Activated T-cell treated with anti-CD3 and anti-CD28 coated beads, Interleukin-2, amount 50 U/mL, for 72 hours (primary cell): ENCODE measurements at places on chromosomes 12 and 14.
A peak's percentile ranks its signal among the peaks of the same experiment; 100 is the strongest.

- no peak for DNase-seq
Measured at GRCh38 chr12:85440271-85440670, 160.3 kb downstream of the ALX1 start.

DNA sequence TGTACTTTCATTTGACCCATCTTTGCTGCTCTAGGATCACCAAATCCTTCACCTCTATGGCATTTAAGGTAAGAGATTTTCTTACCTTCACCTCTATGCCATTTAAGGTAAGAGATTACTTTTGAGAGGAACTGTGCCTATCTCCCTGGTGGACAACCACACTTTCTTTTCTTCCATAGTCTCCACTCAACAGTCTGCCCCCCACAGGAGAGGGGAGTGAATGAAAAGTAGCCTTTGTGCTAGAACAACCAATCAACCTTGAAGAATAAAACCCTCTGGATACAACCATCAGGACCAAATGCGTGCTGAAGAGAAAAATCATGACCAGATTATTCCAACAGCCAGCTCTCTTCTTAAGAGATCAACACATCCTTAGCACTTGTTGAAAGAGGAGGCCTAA lies 258.6 kb upstream of the TMPO start:
- no peak for DNase-seq

- peak; percentile 67 for DNase-seq
Measured at GRCh38 chr14:24329736-24330135, 5.1 kb downstream of the ADCY4 start.

- no peak for DNase-seq
Measured at GRCh38 chr12:85569261-85569660, 266.9 kb downstream of the RASSF9 start.

DNA sequence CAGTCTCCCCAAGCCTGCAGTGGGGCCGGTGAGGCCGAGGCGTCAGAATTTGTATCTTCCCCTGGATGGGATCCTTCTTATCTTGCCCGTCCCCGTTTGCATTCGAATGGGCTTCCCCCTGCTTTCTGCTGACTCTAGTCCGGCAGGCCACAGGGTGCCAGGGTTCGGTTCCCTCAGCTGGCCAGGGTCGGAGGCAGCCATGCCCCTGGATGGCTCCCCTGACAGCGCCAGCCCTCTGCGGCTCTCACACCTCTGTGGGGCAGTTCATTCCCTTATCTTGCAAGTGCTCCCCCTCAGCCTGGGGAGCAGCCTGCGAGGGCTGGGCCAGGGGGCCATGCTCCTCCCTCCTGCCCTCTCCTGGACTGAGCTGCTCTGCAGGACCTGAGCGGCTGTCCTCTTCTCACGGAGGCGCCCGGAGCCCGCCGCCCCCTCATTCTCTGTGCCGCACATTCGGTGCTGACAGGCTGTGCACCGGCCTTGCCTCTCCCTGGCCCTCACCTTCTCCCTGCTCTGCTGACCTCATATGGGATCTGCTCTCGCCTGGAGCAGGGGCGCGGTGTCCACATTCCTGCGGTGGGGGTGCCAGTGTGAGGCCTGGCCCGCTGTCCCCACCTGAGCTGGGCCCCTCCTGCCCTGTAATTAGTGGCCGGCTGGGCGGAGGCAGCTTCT lies 32.8 kb downstream of the KIF26A start:
- DNase-seq: no peak

- DNase-seq: peak; percentile 83
Measured at GRCh38 chr14:23056956-23057756, at the start of gene CDH24. CDH24 (minus strand) TSS chr14:23057520; CDS start chr14:23055733, 1,787 bp downstream.

DNA sequence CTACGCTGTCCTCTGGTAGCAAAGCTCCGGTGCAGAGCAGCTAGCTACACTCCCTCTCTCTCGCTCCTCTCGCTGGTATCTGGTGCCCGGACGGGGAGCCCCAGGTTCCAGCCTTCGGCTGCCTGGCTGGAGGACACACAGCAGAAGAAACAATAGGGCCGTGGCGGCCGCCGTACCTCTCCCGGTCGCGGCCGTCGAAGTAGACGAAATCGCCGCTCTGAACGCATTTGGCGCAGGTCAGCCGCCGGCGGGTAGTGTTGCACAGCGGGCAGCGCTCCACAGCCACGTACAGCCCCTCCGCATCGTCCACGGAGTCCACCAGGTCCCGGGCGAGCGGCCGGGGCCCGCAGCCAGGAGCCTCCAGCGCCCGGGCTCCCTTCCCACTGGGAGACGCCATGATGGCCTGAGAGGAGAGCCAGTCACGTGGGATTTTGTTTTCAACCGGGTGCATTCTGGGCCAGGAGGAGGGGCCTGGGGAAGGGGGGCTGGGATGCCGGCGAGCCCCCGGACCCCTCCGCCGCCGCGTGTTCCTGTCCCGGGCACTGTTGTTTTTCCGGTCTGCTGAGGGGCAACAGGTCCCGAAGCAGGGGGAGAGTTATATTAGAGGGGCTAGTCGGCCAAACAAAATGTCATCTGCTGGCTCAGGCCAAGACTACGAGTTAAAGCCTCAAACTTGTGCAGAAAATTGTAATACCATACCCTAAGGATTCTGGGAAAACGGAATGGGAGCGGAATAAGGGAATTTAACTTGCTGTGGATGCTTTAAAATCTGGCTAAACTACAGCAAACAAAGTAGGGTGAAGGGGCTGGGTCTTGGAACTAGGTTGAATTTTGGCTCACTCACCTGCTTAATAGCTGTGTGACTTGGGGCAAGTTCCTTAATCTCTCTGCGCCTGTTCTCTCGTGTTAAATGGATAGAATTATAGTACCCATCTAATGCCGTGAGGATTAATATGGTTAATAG lies at the start of gene ATG14:
Gene ATG14, minus strand, starts transcription at position 405 of the 964 bp plus-strand sequence. Its CDS starts 8 bp downstream, at position 397.
- peak; percentile 82 for DNase-seq

DNA sequence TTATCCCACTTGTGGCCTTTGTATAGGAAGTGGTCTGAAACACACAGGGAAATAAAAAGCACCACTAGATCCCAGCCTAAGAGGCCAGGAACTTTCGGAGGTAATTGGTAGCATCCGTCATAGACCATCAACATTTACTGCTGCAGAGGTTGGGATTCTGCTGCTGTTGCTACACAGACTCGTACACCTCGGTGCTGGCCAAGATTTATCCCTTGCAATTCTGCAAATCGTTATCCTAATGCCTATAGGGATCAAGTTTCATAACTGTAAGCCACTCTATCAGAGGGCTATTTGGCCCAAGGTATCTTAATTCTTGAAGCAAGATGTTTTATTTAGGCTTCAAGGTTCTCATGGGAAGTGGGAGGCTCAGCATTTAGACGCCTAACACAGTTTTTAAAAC lies 913.6 kb downstream of the GALC start:
- DNase-seq: no peak

DNA sequence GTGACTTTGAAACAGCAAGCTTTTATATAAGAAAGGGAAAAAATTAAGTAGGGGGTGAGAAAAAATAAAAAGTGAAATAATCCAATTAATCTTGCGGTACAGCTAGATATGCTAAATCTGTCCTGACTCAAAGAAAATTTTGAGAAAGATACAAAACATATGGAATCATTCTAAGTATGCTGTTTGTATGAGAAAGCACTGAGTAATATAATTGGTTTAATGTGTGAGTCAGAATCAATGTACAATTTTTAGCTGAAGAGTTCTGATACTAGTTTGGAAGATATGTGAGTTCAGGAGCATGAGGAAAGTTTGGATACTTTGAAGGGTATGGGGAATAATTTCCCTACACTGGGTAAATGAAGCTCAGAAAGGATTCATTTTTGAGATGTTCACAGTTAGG lies 190.9 kb upstream of the RASSF8 start:
- DNase-seq: no peak

DNA sequence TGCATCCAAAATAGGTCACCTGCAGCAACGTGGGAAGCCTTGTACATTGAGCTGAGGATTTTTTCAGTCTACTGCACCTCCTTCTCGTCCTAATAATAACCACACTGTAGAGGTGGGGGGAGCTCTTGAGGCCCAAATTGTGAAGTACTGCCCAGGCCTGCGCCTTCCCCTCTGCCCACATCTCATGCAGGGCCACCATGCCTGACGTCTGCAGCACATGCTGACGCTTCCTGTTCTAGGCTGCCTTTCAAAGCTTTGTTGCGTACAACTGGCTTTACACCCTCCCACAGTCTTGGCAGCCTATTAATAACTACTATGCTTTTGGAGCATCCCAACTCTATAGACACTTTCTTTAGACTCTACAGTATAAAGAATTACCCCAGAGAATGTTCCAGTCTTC lies 26.5 kb upstream of the TTC7B start:
- no peak for DNase-seq

DNA sequence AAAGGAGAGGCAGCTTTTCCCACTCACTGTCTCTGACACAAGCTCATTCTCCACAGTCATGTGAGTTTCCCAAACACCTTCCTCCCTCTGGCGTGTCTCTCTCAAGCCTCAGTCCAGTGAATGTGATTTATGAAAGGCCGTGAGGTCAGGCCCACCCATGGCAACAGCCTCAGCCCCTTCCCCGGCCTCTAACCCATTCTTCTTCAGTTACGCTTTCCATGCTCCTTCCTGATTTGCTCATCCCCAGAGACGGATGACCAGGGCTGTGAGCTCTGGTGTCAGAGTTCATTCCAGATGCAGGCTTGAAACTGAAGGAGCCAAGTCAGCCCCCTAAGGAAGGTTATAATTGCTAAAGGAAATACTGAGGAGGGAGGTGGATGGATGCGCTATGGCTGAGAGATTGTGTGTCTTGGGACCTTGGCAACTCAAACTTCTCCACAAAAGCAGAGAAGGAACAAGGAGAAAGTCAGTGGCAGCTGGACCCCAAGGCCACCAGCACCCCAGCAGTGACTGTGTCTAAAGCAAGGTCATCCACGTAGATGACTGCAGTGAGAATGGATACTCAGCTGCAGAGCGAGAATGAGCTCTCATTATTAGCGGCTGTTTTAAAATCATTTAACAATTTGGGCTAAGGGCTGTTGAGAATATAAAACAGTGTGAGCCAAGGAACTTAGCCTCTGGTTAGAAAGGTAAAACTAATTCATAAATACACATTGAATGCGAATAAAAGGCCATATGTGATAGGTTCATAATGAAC lies 84.1 kb downstream of the FBXL14 start:
- no peak for DNase-seq

- DNase-seq: no peak
Measured at GRCh38 chr12:66799551-66799950, 120.7 kb upstream of the GRIP1 start.

DNA sequence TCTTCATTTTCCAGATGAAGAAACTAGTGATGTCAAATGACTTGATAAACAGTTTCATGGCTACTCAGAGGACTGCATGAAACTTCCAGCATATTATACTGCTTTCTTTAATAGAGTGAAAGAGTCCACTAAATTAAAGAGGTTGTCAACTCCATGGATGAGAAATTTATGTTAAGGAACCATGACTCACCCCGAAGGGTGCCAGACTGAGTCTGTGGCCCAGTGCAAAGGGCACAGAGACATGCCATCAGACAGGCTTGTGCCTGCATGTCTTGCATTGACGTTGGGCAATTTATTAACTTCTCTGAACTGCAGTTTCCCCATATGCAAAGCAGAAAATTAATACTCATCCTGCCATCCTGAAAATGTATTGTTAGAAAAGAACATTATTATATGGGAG lies 382.4 kb downstream of the APAF1 start:
- DNase-seq: no peak
